ENCODE measurements at places on chromosomes 2 and 18.

DNA sequence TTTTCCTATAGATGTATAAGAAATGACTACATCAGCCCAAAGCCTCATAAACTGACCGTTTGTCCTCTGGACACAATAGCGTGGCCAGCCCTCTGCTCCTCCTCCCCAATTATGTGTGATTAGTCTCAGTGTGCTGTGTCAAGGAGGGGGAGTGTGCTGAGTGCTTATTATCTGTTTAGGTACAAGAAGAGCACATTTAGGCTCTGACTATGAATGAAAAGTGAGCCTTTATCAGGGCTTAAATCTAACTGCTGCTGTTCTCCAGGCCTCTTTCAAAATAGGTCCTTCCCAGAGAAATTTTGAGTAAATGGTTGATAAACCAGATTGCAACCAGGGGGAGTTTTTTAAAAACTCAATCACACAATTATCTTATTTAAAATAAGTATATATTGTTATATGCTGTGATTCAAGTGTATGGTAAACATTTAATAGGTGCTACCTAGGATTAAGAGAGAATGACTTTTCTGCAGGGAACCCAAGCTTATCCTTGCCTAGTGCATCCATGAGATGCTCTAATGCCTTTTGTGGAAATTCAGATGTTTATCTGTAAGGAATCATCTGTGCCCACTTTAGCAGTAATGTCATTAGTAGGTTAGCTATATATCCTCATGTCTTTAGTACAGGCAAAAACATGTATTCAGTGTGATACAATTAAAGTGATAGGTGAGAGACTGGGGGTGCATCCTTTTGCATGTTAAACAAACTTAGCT, 168.7 kb upstream of the SIX3 start:
- DNase-seq: no peak

- no peak for DNase-seq
Observed at GRCh38 chr18:32445846-32446245, 24.8 kb downstream of the GAREM1 start.

DNA sequence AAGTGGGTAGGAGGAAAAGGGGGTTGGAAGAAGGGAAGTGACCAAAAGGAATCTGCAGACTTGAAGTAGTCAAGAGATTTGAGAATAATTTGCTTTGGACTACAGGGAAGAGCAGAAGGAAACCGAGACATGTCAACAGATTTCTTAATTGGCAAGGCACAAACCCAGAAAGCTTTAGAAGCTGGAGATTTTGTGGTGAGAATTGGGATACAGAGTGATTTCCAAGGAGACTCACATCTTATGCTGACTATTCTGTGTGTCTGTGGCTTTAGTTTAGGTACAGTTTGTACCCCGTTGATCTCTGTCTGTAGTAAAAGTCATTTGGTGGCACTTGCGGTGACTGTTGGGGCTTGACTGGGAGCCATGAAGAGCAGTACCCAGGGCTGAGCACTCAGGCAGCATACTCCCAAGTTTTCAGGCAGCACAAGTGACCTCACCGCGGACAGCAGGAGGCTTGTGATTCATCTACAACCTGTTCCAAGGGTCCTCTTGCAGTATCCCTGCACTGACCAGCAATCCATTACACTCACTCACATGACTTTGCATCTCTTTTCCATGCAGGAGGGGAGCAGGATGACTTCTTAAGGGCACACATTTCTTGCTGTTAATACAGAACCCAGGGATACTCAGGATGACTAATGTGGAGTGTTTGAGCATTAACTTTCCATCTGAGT, 97.1 kb upstream of the TNP1 start:
- DNase-seq: no peak

DNA sequence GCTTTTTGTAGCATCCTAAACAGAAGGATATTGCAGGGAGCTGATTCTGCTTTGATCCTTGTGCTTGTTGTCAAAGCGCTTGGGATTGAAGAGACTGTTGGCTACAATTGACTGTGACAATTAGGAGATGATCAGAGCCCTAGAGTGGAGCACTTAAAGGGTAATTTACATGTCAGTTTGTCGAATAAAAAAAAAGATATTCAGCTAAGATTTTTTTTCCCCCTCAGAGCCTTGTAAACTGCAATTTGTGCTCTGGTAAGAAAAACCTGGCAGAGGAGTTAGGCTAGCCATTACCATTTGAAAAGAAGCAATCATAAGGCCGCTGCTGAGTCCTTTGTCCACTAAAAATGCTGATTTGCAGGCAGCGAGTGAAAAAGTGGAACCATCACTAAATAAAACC, 47.8 kb upstream of the ZEB2 start:
- no peak for DNase-seq

DNA sequence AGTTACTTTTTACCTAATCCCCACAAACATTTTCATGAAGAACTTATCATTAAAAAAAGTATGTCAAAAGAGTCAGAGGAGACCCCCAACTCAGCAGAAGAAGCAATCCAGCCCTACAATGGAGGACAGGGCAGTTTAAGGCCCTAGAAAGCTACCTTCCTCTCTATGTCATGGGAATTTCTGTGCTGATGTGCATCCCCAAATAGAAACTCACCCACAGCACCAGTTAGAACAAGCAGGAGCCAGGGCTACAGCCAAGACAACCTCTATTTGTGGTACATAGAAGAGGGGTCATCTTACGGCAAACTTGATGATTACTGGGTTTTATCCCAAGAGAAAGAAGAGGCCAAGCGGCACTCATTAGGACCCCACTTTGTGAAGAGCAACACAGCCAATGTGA, 160.9 kb upstream of the CCDC150 start:
- DNase-seq: no peak

GRCh38 chr2:119366161-119366648, 429 bp downstream of the C2orf76 start:
- no peak for DNase-seq

DNA sequence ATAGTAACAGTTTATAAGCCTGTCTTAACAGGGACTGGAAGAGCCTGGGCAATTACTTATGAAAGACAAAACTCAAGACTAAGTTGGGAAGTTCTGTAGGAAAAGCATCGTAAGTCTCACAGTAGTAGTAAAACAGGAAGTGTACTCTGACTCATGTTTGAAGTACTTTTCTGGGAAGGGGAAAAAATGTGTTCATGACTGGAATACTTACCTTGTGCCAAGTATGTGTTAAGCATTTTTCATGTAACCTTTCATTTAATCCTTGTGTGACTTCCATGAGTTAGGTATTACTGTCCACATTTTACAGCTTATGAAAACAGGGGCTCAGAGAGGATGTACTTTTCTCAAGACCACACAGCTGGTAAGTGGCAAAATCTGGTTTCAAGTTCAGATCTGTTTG, 13.7 kb upstream of the SKOR2 start:
- DNase-seq: no peak

- no peak for DNase-seq
Observed at GRCh38 chr18:63928331-63928730, 20.6 kb downstream of the SERPINB10 start.

GRCh38 chr2:98849113-98849512, 86.9 kb downstream of the CRACDL start:
- DNase-seq: no peak

DNA sequence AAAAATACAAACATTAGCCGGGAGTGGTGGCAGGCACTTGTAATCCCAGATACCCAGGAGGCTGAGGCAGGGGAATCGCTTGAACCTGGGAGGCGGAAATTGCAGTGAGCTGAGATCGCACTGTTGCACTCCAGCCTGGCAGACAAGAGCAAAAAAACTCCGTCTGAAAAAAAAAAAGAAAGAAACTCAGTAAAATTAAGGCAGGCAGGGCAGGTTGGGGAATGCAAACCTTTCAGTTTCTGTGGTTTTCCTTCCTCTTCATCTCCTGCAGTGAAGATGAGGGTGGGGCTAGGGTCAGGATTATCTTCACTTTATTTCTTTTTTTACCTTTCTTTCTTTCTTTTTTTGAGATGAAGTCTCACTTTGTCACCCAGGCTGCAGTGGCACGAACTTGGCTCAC, 43.2 kb upstream of the PSME4 start:
- DNase-seq: peak; percentile 28

GRCh38 chr2:17790536-17790935, 25.7 kb upstream of the MSGN1 start:
- no peak for DNase-seq

GRCh38 chr2:85698184-85698879, 4.2 kb downstream of the GNLY start:
- no peak for DNase-seq

GRCh38 chr2:237083026-237083425, 2.7 kb upstream of the COPS8 start:
- no peak for DNase-seq

- DNase-seq: no peak
Observed at GRCh38 chr2:136358576-136358975, 240.6 kb upstream of the CXCR4 start.

- no peak for DNase-seq
Observed at GRCh38 chr2:233643128-233643527, 6.9 kb downstream of the UGT1A10 start.

DNA sequence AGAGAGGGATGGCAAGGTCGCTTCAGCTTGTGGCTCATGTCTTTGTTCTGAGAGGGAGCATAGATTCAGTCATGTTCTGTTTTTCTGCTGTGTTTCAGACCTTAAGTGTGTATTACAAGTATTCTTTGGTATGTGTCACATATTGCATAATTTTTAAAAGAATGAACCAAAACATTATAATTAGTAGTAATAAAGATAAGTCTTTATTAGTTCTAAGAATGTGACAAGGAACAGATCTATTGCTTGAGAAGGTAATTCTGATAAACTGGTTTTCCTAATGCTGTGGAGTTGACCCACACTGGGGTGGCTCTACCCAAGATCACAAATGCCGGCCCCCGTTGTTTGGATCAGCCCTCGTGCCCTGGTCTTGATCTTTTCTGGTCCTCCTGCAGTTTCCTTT, 124.3 kb upstream of the FOSL2 start:
- DNase-seq: no peak

Data from activated CD4-positive, alpha-beta T cell treated with anti-CD3 and anti-CD28 coated beads, Interleukin-2, amount 10 ng/mL, durations not matched to agents 7 days and 5 days (primary cell).